ENCODE measurements at places on chromosomes 16 and 17.

GRCh38 chr17:13678841-13679240, 77.1 kb upstream of the HS3ST3A1 start:
- DNase-seq = no peak

DNA sequence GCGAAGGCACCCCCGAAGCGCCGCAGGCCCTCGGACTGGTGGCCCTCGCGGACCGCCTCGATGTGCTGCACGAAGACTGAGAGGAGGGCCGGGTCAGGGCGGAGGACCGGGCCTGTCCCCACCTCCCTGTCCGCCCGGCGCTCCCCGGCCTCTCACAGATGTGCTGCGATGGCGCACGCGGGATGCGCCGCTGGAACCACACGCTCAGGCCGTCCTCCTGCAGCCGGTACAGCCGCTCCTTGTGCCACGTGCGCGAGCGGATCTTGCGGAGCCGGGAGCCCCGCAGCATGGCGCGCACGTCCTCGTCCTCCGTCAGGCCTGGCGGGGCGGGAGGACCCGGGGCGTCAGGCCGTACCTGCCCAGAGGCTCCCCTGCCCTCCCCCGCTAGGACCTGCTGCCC, 11.3 kb downstream of the PLCD3 start:
- no peak for DNase-seq

- DNase-seq = no peak
These were observed 12.2 kb downstream of the ADGRG1 start for GRCh38 chr16:57640612-57641011.

- DNase-seq = no peak
These were observed 40.3 kb upstream of the SREBF1 start for GRCh38 chr17:17876959-17877528.

DNA sequence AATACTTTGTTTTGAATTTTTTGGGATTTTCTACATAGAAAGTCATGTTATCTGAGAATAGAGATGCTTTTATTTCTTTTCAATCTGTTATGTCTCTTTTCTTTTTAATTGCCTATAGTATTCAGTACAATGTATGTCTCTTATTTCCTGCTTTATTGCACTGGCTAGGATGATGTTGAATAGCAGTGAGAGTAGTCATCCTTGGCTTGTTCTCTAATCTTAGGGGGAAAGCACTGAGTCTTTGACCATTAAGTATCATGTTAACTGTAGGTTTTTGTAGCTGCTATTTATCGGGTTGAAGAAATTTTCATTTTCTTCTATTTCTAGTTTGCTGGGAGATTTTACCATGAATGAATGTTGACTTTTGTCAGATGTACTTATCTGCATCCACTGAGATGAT, 10.0 kb upstream of the ABCA3 start:
- no peak for DNase-seq

GRCh38 chr17:6575596-6575988, 19.2 kb upstream of the PITPNM3 start:
- DNase-seq = no peak

- no peak for DNase-seq
These were observed 50.8 kb downstream of the RPH3AL start for GRCh38 chr17:301681-302299.

- peak; percentile 75 for DNase-seq
These were observed 1.5 kb upstream of the FBXL19 start for GRCh38 chr16:30921748-30922419.

- peak; percentile 98 for DNase-seq
These were observed at the start of gene VPS4A for GRCh38 chr16:69310653-69311532. Gene VPS4A (plus strand): TSS chr16:69311350. CDS start chr16:69311512, 162 bp downstream.
